ENCODE measurements at places on chromosomes 13 and 19.

DNA sequence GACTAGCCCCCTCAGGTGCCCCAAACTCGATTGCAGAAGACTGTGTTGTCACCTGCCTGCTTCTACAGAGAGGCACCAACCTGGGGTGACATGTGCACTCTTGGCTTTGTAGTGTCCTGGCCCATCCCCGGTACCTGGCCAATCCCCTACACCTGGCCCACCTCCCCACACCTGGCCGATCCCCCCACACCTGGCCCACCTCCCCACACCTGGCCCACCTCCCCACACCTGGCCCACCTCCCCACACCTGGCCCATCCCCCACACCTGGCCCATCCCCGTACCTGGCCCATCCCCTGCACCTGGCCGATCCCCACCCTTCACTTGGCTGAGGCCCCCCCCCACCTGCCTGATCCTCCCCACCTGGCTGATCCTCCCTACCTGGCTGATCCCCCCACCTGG lies 25.4 kb downstream of the ATP11A start:
- no peak for DNase-seq

- no peak for DNase-seq
These were observed 33.1 kb downstream of the SHANK1 start for GRCh38 chr19:50686310-50687032.

GRCh38 chr19:19268453-19269385 lies 4.4 kb downstream of the TM6SF2 start:
- no peak for DNase-seq

- no peak for DNase-seq
These were observed 516.1 kb downstream of the DACH1 start for GRCh38 chr13:71350886-71351285.

DNA sequence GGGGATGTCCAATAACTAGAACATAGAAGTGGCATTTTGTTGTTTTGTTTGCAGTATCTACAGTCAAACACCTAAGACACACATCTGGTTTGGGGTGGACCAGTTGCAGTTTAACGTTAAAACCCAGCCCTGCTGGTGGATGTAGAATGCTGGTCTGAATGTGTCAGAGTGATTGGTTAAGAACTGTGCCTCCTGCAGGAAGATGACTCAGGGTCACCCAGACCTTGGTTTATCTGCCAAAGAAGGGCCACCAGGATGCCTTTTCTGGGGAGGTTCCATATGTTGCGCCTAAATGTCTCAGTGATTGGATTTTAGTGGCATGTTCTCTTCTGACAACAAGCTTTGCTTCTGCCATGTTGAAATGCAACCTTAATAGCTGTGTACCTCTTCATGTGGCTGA lies 23.1 kb downstream of the ZNF536 start:
- no peak for DNase-seq

- peak; percentile 27 for DNase-seq
These were observed 96.6 kb downstream of the SIPA1L3 start for GRCh38 chr19:38003438-38004185.

- DNase-seq: no peak
These were observed 56.4 kb downstream of the IER2 start for GRCh38 chr19:13206587-13206986.

DNA sequence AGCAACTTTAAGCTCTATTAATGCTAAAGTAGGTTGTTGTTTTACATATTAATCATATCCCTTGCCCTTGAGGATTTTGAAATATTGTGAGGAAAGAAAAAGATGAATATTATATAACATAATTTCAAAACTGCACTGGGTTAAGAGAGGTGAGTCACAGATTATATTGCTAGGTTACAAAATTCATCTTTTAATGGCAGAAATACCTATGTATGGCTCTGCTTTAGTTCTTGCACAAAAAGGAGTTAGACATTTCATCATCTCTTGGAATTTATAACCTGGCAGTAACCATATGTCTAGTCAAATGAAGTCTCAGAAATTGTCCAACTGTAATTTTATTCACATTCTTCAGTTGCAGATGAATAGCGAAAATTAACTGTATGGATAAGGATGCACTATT lies 2041.1 kb downstream of the OLFM4 start:
- no peak for DNase-seq

GRCh38 chr19:19527674-19528625 lies 761 bp upstream of the YJEFN3 start:
- DNase-seq: no peak

DNA sequence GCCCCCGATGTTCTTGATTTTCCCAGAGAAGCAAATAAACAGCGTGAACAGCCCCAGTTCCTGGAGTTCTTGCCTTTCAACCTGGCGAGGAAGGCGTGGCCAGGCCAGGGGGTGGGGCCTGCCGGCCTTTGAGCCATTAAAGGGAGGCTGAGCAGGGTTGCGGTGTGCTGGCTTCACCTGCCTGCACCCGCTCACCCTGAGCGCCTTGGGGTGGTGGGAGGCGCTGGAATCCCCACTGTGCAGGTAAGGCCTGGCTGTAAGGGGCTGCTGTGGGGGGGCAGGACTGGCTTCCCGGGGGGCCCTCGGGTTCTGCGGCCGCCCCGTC lies 2.7 kb upstream of the MISP start:
- no peak for DNase-seq

GRCh38 chr13:70253834-70254233 lies 145.6 kb upstream of the KLHL1 start:
- DNase-seq: no peak

- no peak for DNase-seq
These were observed 23.1 kb downstream of the PSPC1 start for GRCh38 chr13:19759669-19760068.

DNA sequence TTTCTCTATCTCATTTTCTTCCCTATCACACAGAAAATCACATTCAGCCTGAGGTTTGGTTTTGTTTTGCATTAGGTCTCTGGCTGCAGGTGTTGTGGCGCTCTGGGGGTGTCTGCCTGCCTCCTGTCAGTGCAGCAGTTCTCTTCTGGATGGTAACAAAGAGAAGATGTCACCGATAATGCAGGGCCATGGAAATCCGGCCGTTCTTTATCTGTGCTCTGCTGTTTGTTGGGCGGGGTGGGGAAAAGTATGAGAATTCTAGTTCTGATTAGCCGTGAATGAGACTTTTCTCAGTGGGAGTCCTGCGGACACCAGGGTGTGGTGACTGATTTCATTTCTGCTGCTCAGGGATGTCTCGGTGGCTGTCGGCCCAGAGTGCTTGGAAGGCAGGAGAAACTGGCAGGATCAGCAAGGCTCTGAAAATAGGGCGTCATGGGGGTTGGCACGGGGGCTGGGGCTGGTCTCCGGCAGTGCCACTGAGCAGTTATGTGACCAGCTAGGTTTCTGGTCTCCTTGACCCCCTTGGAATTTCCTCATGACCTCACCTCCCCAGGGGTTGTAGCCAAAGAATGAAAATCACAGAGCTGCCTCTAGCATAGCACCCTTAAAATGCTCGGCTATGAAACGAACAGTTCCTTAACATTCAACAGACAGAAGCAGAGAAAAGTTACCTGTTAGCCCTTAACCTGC lies 5.0 kb downstream of the RNF113B start:
- no peak for DNase-seq

- DNase-seq: peak; percentile 85
These were observed at the start of gene CRB3 for GRCh38 chr19:6464070-6464873. Gene CRB3, plus strand, starts transcription at chr19:6464271. Its CDS starts 431 bp downstream, at chr19:6464702.

- no peak for DNase-seq
These were observed 34.4 kb downstream of the PEPD start for GRCh38 chr19:33486936-33487811.

GRCh38 chr13:93305886-93306285 lies 79.3 kb downstream of the GPC6 start:
- no peak for DNase-seq

GRCh38 chr19:48926909-48927308 lies 6.6 kb upstream of the DHDH start:
- peak; percentile 25 for DNase-seq

DNA sequence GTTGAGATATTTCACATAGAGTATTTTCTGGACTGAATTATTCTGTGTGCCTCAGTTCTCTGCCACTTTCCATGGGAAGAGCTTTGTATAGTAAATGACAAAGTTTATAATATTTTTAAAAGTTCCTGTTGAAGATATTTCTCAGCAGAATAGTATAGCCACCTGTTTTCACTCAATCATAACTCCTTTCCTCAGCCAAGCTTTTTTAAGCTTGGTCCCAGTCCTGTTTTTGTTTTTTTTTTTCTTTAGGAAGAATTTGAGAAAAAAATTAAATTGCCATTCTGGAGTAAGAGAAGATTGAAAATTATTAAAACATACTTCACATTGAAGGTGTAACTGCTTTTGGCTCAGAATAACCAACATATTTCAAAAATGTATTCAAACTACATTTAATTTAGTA lies 55.5 kb downstream of the ENOX1 start:
- DNase-seq: no peak

- DNase-seq: peak; percentile 47
These were observed 53.0 kb upstream of the ZNF254 start for GRCh38 chr19:24033963-24034342.

GRCh38 chr13:108154421-108154858 lies 60.9 kb downstream of the LIG4 start:
- DNase-seq: no peak

DNA sequence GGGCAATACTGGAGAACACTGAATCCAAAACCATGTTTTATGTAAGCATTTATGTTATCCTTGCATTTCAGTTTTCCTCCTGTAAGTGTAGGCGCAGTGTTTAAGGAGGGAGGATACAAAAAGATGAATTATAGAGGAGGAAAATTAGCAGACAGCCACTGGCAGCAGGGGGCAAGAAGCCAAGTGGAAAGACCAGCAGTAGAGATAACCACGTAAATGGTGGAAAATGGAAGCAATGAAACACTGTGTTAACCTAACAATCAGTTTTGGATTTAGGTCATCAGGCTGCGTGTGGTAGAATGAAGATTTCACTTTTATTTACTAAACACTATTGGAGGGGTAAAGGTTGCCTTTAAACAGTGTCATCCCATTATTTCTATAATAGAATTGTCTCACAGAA lies 447.3 kb downstream of the GPC6 start:
- no peak for DNase-seq

DNA sequence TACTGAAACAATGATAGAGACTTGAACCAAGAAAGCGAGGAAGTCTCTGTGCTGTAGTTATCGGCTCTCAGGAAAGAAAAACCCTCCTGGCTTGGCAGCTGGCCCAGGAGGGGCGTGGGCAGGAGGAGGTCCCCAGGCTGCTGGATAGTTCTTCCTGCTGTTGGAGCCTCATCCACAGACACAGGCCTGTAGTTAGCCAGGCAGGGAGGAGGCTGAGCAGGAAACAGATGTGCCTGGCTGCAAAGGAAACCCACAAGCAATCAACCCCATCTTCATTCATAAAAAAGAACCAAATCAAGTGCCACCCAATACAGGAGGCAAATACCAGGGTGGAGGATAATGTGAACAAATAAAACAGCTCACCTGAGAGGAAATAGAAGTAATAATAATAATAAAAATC lies 86.2 kb downstream of the IRS2 start:
- DNase-seq: no peak

- no peak for DNase-seq
These were observed 68.2 kb downstream of the RAP2A start for GRCh38 chr13:97502181-97502580.

DNA sequence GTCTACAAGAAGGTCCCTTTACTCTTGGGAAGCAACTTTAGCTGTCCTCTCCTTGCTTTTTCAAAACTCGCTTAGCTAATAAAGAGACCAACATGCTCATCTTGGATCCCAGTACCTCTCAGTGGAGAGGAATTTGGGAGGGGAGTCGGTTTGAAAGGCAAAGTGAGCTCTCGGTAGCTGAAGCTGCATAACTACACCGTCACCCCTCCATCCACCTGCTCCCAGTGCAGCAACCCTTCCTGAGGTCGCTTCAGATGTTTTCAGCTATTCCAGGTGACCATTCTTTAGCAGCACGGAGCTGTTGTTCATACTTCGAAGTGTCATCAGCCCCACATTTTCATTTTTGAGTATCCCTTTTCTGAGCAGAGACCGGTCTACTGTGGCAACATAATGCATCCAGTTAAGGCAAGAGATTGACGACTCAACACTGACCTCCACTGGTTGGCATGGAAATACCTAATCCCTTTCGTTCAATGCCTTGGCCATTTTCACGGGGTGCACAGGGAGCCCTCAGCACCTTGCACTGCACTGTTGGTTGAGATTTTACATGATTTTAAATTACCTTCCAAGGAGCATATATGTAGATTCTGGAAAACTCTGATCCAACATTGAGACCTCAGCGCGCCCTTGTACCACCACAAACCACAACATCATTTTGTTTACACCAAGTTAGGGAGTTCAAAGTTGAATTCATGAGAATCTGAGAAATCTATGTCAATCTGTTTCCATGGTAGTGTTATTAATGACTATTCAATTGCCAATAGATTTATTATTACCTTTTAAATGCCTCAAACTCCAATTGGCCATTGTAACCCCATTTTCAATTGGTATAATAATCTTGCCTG lies 42.2 kb downstream of the DLEU7 start:
- DNase-seq: peak; percentile 73

GRCh38 chr13:106681536-106681935 lies 113.6 kb upstream of the ARGLU1 start:
- no peak for DNase-seq

- DNase-seq: peak; percentile 20
These were observed 31.6 kb downstream of the CCNE1 start for GRCh38 chr19:29843180-29844051.

DNA sequence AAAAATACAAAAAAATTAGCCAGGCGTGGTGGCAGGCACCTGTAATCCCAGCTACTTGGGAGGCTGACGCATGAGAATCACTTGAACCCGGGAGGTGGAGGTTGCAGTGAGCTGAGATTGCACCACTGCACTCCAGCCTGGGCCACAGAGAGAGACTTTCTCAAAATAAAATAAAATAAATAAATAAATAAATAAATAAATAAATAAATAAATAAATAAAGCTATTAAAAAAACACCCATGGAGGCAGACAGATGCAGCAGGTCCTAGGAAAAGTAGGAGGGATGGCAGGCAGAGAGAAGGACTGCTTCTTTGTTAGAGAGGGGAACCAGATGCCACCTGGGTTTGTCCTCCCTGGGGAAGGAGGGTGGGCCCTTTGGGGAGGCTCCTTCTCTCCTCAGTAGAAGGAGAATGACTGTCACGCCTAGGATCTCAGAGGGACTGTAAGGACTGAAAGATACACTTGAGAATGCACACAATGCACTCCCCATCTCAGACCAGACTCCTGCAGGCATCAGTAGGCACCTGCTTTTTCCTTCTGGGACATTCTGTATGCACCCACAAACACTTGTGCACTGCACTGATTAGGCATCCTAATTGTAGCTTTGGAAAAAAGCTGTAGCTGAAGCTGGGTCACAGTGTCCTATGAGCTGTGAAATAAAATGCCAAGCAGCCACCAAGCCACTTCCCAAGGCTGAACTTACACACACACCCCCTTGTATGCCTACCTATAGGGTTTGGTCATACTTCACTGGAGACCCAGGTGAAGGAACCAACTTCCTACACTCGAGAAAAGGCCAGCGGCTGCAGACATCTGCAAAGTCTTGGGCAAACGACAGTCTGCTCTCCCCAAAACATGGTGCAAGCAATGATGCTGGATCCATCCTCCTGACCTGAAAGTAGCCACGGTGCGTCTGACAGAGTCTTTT lies 18.9 kb upstream of the SLC35E1 start:
- no peak for DNase-seq
